Neural progenitor cell (in vitro differentiated cells): ENCODE measurements at places on chromosomes 2 and 18.

GRCh38 chr2:187138265-187138664 lies 289.3 kb upstream of the ZSWIM2 start:
- peak; percentile 59 for DNase-seq

DNA sequence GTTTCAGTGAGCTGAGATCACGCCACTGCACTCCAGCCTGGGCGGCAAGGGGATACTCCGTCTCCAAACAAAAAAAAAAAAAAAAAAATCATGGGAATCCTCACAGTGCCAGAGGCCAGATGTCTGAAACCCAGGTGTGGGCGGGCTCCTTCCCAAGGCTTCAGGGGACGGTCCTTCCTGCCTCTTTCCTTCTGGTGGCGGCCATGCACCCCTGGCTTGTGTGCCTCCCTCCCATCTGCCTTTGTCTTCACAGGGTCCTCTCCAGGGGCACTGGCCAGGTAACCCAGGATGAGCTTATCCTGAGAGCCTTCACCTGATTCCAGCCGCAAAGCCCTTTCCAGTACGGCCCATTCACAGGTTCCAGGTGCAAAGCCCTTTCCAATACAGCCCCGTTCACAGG lies 40.9 kb upstream of the GPC1 start:
- no peak for DNase-seq

DNA sequence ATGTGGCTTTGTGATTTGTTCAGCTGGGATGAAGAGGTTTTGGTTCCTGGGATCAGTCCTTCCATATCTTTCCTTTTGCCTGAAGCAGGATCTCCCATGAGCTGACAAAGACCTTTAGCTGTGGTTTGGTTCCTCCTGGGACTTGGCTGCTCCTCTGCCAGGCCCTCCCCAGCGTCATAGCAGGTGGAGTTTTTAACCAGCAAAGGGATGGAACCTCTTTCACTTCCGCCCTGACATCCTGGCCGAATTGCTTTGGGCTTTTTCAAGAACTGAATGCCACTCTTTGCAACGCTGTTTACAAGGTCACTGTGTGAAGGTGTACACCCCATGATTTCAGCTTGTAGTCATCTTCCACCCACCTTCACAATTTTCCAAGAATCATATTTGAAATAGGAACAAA lies 390 bp downstream of the PCARE start:
- DNase-seq, result no peak

GRCh38 chr2:205730191-205730590 lies 47.9 kb downstream of the NRP2 start:
- no peak for DNase-seq

DNA sequence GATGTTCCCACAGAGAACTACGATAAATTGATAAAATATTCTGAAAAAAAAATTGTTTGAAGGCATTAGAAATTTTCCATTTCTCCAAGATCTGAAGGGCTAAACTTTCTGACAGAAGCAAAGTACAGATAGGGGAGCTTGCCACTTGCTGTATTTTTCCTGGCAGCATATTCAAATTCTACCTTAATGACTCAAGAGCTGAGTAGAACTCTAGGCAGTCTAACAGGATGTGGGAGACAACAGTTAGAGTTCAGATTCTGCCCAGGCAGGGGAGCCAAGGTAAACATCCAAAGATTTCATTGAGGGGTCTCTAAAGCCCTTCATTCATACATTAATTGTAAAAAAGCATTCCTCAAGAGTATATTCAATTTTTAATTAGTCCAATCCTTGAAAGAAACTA lies 46.0 kb upstream of the RIT2 start:
- no peak for DNase-seq

GRCh38 chr18:74126684-74127655 lies 20.7 kb downstream of the FBXO15 start:
- peak; percentile 23 for DNase-seq

GRCh38 chr2:170217778-170218251 lies 39.9 kb downstream of the MYO3B start:
- no peak for DNase-seq

DNA sequence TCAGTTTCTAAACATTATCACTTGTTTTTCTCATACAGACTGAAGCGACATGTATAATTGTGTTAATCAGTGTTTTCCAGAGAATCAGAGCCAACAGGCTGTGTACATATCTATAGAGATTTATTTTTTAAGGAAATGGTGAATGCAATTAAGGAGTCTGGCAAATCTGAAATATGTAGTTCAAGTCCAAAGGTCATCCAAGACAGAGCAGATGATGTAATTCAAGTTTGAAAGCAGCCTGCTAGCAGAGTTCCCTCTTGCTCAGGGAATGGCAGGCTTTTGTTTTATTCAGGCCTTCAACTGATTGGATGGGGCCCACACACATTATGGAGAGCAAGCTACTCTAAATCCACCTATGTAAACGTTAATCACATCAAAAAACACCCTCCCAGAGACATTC lies 282.6 kb downstream of the CBLN2 start:
- DNase-seq, result no peak

DNA sequence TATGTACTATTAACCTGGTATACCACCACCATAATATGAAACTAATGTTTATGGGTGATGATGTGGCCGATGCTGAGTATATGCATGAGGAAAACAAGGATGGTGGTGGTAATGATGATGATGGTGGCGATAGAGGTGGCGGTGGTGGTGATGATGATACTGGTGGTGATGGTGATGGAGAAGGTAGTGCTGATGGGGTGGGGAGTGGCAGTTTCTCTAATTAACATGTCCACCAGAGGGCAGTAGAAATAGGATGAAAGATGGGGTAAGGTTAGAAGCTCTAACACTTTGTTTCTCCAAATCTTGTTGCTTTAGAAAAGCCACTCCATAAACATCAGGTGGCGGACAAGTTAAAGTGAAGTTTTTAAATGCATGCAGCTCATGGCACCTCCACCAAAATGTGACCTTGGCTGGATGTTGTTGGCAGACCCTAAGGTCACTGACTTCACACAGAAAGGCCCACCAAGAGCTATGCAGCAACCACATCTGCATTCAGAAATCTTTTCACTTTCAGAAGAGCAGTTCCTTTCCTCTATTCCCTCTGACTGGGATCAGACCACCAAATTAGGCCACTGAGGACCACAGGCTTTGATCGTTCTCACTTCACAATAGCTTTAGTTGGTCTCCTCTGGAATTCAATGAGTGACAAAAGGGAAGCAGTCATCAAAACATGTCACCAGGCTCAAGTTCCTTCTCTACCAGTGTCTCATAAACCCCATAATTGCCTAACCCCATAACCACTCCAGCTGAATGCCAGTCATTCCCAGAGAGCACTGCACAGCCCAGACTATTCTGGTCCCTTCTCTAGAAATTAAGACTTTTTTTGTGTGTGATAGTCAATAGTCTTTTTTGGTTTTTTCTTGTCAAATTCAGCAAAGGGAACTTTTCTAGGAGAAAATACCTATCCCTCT lies 7.5 kb upstream of the BCL11A start:
- peak; percentile 56 for DNase-seq

GRCh38 chr2:69572641-69573040 lies 70.9 kb downstream of the AAK1 start:
- no peak for DNase-seq
